Activated CD4-positive, alpha-beta T cell treated with anti-CD3 and anti-CD28 coated beads for 1 hour (primary cell): ENCODE measurements at places on chromosomes 7 and 10.

DNA sequence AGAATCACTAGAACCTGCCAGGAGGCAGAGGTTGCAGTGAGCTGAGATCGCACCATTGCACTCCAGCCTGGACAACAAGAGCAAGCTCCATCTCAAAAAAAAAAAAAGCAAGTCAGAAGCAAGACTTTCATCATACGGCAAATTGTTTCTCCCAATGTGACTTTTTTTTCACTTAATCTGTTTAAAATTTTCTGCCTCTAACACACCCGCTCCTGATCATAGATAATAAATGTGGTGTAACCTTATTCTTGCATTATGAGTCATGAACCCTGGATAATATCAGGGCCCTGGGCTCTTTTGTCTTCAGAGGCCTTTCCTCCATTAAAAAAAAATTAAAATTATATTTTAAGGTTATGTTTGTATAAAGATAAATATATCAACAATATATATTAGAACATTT, 111.4 kb upstream of the JCAD start:
- no peak for DNase-seq

DNA sequence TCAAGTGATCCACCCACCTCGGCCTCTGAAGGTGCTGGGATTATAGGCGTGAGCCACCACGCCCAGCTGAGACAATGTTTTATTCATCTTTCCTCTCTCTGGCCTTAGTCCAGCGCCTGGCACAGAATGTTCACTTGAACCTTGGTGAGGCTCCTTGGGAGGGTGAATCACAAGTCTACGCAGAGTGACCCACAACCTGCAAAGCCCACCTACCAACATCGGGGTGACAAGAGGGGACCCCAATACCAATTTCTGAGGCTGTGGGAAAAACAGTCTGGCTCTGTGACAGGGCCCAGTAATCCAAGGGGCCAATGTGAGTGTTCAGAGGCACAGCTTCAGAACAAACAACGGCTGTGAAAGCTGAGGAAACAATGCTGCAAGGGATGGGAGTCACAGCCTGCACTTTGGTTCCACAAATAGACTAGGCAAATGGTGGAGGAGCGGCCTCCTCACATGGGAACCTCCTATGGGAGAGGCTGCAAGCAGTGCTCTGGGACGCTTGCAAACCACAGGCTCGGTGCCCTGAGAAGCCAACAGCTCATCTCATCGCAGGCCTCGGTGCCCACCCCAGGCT, 5.6 kb upstream of the MALSU1 start:
- no peak for DNase-seq

GRCh38 chr10:124699471-124700292, 44.5 kb downstream of the FAM53B start:
- DNase-seq = no peak

GRCh38 chr10:125005312-125006187, 63.6 kb downstream of the ZRANB1 start:
- DNase-seq = no peak

DNA sequence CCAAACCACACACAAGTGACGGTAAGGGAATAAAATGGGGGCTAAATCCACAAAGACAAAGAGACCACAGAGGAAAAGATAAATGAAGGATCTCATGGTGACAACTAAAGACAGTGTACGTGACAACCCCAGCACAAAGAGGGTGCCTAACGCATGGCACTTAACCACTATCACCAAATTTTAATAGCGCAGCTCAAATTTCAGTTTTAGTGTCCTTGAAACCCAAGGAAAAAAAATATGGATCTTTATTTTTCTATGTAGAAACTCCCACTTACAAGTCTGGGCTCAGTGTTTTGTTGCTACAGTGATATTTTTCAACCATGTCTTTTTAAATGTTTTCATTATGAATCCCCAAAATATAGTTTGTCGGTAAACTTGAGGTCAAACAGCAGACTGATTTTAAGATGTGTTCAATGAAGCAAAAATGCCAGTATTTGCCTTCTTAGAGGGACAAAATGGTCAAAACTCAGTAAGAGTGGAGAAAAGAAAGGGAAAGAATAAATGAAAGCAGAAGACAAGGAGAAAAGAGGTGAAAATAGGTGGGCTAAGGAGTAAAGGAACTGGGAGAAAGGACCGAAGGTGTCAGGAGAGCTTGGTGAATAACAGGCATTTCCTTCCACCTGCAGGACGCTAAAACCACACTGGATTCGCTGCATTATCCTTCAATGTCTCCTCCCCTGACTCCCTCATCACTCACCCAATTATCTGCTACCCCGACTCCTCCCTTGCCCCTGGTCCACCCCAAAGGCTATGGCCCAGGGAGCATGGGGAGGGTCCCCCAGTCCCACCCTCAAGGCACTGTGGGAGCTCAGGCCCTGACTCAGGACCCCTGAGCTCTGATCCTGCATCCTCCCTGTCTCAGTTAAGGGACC, 3.5 kb downstream of the ASB13 start:
- no peak for DNase-seq

DNA sequence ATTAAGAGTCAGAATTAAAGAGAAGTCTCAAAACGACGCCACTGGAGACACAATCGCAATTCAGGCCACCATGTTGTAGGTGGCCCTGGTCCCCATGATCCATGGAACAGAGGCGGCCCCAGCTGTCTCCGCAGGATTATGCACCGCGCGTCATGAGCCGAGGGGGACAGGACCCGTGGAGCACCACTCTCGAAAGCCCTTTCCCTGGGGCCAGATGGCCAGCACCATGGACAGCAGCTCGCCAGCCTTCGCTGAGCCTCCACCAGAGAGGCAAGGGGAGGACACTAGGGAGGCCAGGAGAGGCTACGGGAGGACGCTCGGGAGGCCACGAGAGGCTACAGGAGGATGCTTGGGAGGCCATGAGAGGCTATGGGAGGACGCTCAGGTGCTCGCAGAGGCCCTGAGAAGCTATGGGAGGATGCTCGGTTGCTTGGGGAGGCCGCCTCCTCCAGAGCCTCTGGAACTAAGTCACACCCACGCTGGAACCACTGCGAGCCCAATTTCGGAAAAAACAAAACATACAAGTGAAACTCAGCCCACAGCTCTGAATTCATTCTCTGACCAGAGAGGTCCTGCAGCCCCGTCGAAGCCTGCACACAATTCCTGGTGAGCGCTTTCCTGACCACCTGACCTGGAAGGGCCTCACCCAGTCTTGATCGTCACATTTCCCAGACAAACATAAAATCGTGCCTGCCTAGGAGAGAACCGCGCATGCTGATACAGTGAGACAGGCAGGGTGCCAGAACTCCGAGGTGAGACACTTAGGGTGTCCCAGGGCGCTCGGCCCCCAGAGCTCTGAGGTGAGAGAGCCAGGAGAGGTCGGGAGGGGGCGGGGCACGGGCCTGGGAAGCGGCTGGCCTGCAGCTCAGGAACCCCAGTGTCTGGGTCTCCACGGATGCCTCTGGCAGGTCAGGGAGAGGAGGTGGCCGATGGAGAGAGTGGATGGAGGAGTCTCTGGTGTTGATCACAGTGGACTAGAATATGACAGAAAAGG, 224.4 kb downstream of the PTPRN2 start:
- no peak for DNase-seq

DNA sequence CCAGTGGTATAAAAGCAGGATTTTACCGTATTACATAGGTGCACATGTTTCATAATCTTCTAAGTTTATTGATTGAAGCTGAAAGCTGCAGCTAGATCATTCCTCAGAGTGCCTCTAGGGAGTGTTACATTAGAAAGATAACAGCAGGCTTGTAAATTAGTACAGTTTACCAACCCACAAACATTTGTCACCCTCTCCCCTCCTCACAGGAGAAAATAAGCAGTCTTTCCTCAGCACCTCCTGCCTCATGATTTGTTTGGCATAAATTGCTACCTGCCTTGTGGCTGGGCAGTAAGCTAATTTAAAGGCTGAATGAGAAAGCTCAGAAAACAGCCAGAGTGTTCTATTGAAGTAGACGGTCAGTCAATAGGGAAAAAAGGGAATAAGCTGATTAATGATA, 74.2 kb downstream of the NXPH1 start:
- DNase-seq = no peak

DNA sequence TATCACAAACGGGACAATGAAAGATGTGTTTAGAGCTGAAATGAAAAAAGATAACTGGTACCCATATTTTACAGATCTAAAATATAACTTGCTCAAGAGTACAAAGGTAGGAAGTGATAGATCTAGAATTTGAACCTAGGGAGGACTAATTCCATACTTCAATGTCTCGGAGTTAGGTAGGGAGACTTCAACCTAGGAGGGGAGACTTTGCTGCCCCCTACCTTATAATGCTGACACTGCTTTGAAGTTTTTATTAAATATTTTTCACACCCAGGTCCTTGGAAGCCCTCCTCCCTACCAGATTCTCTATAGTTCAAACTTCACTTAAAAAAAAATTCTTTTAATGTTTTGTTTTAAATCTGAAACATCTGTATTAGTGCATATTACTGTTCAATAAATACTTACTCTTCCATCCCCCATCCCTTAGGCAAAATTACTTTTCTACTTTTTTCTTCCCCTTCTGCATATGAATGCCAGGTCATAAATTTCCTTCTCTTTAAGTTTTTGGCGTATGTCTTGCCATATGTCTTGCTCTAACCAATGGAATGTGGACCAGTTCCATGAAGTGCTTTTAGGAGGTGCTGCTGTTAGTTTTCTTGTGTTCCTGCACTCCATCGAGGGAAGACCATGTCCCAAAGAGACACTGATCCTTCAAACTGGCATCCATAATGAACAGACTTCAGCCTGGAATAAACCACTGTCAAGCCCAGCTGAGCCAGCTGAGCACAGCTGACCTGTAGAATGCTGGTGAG, 57.8 kb downstream of the MICU1 start:
- no peak for DNase-seq

DNA sequence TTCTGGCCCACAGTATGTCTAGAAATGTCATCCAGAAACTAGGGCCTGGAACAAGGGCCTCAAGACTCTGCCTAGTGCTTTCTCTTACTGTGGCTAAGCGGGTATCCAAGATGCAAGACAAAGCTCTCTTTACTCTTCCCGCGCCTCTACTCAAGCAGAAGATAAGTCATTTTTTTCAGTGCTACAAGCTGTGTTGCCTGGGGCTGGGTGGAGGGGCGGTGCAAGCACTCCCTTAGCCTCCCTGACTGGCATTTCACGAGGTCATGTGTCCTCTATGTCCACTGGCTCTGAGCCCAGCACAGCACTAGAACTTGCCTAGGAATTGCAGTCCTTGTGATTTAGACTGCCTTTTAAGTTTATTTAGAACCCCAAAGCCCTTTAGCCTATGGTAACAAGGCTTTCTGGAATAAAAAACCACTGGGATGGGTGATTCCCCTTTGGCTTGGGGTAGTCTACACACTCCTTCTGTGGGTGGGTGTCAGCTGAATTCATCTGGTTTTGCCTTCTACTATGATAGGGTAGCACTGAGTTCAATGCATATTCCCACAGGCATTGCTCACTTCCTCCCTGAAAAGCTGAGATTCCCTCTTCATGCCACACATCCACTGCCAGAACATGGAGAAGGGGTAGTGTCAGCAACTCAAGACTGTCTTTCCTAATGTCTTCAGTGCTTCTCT, 371.8 kb upstream of the KCND2 start:
- DNase-seq = no peak

- no peak for DNase-seq
These were observed 55.4 kb downstream of the FAM241B start for GRCh38 chr10:69685426-69685801.

- DNase-seq = no peak
These were observed 26.6 kb upstream of the WNT8B start for GRCh38 chr10:100436255-100436654.

GRCh38 chr10:75396631-75397495, 4.7 kb downstream of the ZNF503 start:
- no peak for DNase-seq

DNA sequence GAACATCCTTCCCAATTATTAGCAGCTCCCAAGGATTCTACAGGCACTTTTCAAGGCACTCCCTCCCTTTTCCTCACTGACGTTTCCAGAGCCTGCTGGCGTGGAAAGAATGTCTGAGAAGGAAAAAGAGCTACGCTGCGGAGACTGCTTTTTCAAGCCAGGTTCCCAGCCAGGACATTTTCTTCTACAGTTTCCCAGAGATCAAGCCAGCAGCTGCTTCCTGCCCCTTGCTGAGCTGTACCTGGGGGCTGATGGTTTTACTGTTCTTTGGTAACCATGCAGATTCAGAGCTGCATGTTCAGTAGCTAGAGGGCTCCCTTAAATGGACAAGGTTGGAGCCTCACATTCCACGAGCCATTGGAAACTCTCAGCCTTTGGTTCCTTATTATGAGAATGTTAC, 133.4 kb downstream of the EVX1 start:
- no peak for DNase-seq

GRCh38 chr10:43390759-43391158, 18.2 kb downstream of the HNRNPF start:
- DNase-seq = no peak

GRCh38 chr10:89651916-89652573, 7.0 kb upstream of the PANK1 start:
- DNase-seq = no peak

DNA sequence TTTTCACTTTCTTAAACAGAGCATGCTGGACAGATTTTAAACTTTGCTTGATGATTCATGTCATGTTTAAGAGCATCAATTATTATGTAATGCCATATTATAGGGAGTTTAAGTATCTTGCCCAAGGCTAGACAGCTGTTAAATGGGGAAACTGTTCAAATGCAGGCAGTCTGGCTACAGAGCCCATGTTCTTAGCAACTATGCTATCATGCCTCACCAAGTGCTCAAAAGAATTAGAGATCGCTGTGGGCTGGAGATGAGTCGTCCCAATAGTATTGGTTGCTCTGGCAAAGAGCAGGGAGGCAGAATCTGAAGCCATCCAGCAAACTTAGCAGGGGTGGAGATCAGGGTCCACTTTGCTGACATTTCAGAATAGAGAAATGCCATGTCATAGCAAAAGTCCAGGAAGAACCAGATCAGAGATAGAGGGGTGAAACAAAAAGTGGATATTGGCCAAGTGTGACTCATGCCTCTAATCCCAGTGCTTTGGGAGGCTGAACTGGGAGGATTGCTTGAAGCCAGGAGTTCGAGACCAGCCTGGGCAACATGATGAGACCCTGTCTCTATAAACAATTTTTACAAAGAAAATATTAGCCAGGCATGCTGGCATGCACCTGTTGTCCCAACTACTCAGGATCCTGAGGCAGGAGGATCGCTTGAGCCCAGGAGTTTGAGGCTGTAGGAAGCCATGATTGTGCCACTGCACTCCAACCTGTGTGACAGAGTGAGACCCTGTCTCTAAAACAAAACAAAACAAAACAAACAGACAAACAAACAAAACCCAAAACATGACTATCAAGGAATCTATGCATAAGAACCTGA, 57.8 kb downstream of the BAMBI start:
- no peak for DNase-seq

GRCh38 chr10:119803264-119803663, 69.4 kb downstream of the MCMBP start:
- DNase-seq = no peak

GRCh38 chr10:61992671-61993668, 91.5 kb downstream of the ARID5B start:
- peak; percentile 29 for DNase-seq

DNA sequence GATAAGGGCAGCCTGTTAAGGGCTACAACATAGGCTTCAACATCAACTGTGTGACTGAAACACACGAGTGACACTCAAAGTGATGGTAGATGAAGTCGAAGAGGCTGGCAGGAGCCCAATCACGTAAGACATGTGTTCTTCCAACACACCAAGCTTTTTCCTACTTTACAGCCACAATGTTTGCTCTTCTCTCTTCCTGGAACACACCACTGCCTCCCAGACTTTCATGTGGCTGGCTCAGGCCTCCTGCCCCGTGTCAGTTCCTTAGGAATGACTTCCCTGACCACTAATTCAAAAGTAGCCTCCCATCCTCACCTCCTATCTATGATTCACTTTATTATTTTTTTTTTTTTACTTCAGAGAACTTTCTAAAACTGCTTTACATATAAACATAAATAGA, 209.2 kb downstream of the GPAM start:
- DNase-seq = no peak
